ENCODE measurements at places on chromosomes 3 and 15.

DNA sequence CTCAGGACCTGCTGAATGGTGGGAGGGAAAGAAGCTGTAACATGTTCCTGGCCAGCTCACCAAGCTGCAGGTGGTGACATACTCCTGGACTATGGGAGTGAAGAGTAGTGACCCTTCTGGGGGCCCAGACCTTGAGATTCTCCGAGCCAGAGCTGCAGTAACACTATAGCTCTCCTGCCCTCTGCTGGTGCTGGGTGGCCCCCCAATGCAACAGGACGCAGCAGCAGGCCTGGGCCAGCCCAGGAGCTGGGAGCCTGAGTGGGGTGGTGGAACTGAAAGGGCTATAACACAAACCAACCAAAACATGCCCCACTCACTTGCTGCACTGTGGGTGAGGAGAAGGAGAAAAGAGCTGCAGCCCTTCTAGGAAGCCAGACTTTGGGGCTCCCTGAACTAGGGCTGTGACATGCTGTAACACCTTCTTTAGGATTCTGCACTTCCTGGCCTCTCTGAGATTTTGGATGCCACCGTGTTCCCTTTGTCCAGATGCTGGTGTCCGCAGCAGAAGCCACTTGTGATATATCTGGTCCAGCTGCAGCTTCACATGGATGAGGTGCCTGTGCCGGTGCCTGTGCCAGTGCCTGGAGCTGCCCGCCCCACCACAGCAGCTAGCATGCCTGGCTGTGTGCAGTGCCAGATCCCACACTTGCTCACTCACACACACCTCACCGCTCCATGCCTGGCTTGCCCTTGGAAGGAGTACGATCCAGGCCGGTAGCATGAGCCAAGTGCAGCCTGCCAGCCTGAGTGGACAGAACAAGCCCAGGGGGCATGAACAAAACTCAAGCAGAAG lies 636.8 kb upstream of the KCNMB2 start:
- no peak for DNase-seq

DNA sequence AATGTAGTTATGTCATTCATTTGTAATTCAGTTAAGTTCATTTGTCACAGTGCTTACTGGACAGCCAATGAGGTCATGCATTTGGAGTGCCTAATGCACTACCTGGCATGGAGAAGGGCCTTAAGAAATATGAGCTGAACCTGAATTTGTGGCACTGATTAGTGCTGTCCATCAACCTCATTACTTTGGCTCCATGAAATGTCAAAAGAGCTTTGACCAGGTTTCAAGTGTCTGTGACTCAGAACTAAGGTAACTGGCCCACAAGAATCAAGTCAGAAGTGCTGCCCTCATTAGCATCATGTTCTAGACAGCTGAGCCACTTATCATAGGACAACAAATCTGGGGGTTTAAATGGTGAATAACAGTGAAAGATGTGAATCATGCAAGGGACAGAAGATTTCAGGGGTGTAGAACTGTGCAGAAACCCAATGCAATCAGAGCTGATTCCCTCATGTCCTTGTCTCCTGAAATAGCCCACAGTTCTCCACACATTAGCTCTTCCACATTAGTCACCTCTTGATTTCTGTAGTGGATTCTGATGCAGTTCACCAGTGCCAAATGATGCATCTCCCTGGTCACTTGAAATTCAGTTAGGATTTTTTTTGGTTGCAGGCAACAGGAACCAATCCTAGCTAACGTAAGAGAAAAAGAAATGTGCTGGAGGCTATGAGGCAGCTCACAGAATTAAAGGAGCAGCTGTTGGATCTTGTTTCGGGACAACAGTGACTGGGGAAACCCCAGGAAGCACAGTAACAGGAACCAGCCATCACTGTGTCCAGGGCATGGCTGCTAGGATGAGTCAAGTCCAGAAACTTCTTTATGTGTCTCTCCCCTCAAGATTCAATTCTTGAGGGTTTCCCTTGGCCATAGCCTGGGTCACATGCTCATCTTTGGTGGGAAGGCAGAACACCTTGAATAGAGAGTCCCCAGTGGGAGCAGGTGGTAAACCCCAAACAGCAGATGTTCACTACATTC lies 38.7 kb downstream of the CHST2 start:
- no peak for DNase-seq

DNA sequence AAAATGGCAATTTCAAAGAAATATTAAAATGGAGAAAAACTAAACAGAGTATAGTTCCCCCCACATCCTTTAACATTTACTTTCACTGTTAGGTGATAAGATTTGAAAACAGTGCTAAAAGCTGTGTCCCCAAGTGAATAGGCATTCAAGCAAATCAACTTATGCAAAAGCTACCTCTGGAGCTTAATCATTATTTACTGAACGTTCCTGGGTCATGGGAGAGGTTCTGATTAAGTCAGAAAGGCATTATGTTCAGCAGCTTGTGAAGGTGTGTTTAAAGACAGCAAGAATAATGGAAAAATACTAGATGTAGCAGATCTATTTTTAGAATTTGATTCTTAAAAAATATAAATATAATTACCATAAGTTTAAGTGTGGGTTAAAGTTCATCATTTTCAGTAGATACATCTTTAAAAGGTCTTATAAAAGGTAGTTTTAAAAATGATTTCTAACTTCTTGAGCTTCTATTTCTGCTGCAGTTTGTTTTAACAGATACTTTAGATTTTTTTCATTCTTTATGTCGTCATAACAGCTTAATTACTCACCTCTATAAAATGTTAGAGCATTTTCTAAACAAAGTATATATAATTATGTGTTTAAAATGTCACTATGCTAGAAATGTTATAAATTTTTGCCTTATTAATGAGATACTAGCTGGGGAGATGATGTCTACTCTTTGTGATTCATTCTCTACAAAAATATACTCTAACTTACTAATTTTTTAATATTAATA lies 127.9 kb downstream of the MITF start:
- DNase-seq, result no peak

- no peak for DNase-seq
These were observed 88.8 kb upstream of the HES1 start for GRCh38 chr3:194046995-194047645.

- no peak for DNase-seq
These were observed 887.8 kb downstream of the IGSF11 start for GRCh38 chr3:118146658-118147375.

- DNase-seq, result no peak
These were observed 133.0 kb upstream of the SOX2 start for GRCh38 chr3:181578743-181579142.

DNA sequence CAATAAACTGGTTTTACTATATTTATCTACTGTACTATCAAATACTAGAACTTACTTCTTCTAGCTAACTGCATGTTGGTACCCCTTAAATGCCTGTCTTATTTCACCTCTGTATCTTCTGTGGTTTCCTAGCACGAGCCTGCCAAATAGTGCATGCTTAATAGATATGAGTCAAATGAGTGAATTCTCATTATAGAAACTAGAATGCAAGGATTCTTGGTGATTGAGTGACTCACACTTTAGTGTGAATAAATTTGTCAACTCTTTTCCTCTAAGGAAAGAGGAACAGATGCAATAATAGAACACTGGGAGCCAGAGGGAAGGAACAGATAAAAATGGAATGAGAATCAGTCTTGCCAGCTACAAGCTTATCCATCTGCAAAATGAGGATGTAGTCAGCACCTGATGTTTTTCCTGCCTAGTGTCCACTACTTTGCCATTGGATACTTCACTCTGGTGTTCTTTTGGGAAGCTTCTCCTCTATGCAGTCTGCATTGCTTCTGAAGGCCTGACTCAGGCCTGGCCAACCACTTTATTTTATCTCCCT lies 189.1 kb upstream of the CADPS start:
- DNase-seq, result no peak

GRCh38 chr15:60721707-60722106 lies 242.8 kb upstream of the ICE2 start:
- no peak for DNase-seq

GRCh38 chr3:98014268-98014585 lies 20.9 kb downstream of the GABRR3 start:
- DNase-seq, result no peak

DNA sequence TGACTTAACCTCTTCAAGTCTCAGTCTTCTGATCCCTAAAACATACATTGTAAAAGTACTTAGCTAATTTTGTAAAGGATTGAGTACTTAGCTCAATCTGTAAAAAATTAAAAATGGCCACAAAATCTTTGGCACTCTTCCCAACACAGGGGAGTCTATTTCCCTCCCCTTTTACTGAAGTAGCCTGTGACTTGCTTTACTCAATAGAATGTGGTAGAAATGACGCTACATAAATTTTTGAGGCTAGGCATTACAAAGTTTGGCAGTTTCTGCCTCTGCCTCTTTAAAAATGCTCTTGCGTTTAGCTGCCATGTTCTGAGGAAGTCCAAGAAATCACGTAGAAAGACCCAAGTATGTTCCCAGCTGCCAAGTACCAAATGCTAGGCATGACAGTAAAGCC lies 80.2 kb downstream of the CBLB start:
- DNase-seq, result no peak

DNA sequence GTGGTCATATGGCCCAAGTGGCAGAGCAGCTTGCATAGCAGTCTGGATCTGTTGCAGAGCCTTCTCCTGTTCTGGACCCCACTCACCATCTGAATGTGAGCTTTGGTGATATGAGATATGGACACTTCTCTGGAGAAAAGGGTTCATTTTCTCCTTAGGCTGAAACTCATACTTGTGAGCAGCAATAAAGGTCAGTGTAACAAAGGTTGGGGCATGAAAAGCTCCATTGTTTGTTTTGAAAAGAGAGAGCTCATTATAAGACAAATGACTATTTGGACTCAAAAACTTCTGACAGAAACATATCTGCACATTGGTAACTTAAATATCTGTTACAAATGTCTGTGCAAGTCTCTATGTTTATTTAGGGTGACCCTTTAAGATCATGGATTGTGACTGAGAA lies 517.3 kb downstream of the MFSD1 start:
- no peak for DNase-seq

GRCh38 chr3:189792046-189792929 lies 161.1 kb downstream of the TP63 start:
- DNase-seq, result no peak

GRCh38 chr3:101548527-101549105 lies 13.1 kb upstream of the TRMT10C start:
- no peak for DNase-seq
